ENCODE measurements at places on chromosomes 6 and 20.

DNA sequence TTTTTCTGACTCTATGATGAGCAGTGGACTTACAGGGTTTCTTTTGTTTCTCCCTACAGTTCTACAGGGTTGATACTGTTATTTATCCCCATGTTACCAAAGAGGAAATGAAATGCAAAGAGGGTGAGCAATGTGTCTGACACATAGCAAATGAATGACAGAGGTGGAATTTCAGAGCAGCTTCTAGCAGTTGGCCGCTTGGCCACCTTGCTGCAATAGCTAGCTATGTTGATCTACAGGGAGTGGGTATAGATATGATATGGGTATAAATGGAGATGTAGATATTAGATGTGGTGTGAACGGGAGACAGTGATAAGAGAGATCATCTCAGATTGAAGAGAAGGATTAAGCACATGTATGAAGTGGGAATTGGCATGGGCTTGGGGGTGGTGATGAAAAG lies 10.9 kb upstream of the SLC22A3 start:
- no peak for DNase-seq

DNA sequence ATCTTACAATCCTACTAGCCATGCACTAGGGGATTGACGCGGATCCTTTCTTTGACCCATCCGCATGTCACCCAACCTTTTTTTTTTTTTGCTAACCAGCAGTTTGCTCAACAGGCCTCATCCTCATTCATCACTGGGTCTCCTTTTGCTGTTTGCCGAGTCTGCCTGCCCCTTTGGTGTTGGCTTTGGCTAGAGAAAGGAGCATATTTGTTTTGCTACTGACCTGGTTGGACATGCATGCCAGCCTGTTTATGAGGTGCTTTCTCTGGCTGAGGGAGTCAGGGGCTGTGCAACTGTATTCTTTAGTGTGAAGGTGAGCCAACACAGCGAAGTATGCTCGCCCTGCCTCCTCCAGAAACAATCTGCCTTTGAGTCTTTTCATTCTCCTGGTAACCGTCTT lies 40.2 kb downstream of the E2F3 start:
- no peak for DNase-seq

- peak; percentile 90 for DNase-seq
Observed at GRCh38 chr20:51562332-51563173, 20.0 kb upstream of the NFATC2 start.

GRCh38 chr6:82364087-82365015 lies 734 bp downstream of the TPBG start:
- peak; percentile 64 for DNase-seq

DNA sequence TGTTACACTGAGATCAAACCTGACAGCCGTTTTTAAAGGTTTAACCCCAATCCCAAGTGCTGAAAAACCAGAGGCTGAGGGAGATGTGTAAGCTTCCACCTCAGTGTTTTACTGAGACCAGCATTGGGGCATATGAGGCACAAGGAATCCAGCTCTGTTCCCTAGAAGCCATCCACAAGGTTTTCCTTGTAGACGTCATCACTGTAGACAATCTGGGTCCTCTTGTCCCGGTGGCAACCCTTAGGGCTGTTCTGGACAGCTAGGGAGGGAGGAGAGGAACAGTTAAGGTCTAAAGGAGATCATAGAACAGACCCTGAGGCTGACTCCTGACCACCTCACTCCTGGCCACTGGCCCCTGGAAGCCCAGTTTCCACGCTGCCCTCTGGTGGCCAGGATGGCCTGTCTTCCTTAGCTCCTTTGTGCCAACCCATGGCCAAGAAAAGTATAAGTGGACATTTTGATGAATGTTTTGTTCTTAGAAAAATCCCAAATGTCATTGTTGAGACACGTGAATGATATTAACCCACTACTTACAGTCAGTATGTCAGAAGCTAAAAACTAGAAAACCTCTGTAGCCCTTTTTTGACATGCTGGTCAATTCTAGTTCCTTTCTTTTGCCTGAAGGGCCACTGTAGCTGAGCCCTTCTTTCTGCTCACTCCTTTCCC lies 6.4 kb downstream of the CFB start:
- no peak for DNase-seq

GRCh38 chr6:105875974-105876640 lies 210.0 kb upstream of the PRDM1 start:
- DNase-seq: no peak

DNA sequence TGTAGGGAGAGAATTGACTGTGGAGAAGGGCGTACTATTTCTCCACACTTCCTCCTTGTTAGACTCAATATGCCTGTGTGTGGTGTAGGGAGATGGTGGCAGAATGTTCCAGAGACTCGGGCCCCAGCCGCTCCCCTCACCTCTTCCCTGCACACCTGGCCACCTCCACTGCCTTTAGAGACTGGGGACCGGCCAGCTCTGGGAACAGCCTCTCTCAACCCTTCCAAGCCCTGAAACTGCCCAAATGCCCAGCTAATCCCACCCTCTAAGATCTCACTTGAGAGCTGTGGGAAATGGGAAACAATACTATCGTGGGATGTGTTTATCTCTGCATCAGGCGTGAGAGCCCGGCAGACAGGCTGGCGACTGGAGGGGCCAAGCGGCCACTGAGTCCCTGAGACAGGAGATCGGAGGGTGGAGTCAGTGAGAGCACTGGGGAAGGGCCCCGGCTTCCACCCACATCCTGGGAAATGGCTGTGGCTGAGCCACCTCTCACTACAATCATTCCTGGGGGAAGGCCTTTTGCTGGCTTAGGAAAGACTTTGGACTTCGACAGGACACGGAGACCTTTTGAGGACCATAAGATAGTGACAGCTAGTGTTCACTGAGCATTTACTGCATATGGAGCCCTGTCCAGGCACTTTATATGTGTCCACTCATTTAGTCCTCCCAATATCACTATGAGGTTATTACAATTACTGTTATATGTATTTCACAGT lies 31.0 kb upstream of the MRPS18A start:
- no peak for DNase-seq

- no peak for DNase-seq
Observed at GRCh38 chr6:110826236-110827129, 11.2 kb upstream of the CDK19 start.

GRCh38 chr6:41072836-41073202 lies at the start of gene NFYA:
NFYA (plus strand) TSS chr6:41072974; CDS start chr6:41079090, 6,116 bp downstream.
- DNase-seq: no peak

- no peak for DNase-seq
Observed at GRCh38 chr20:63612276-63612931, 14.5 kb downstream of the GMEB2 start.

GRCh38 chr6:139591075-139591865 lies 216.8 kb upstream of the CITED2 start:
- no peak for DNase-seq

GRCh38 chr20:39109933-39110818 lies 148.0 kb downstream of the DHX35 start:
- no peak for DNase-seq

GRCh38 chr20:53834062-53834442 lies 236.3 kb downstream of the BCAS1 start:
- DNase-seq: no peak

- no peak for DNase-seq
Observed at GRCh38 chr20:58660855-58661597, 9.9 kb downstream of the STX16 start.

- DNase-seq: no peak
Observed at GRCh38 chr6:43639984-43640800, 4.6 kb downstream of the MAD2L1BP start.

GRCh38 chr20:46592580-46593362 lies 42.3 kb upstream of the OCSTAMP start:
- DNase-seq: no peak

GRCh38 chr20:38812182-38812581 lies 6.7 kb downstream of the PPP1R16B start:
- no peak for DNase-seq

GRCh38 chr6:39830444-39830843 lies 38.3 kb downstream of the DAAM2 start:
- no peak for DNase-seq

DNA sequence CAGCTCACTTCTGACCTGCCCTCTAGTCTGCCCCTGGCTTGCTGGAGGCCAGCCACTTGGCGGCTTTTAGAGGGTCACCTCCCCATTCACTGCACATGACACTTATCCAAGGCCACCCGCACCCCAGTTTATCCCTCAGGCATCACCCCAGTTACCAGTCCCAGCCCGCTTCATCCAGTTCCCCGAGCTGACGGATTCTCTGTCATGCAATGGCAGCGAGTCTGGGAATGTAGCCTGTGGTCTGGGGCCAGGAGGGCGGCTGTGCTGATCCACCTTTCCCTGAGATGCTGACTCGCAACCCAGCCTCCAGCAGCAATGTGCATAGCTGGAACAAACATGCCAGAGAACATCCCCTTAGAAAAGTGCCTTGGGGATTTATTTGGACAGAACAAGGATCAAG lies 25.8 kb downstream of the SYNDIG1 start:
- DNase-seq: no peak

DNA sequence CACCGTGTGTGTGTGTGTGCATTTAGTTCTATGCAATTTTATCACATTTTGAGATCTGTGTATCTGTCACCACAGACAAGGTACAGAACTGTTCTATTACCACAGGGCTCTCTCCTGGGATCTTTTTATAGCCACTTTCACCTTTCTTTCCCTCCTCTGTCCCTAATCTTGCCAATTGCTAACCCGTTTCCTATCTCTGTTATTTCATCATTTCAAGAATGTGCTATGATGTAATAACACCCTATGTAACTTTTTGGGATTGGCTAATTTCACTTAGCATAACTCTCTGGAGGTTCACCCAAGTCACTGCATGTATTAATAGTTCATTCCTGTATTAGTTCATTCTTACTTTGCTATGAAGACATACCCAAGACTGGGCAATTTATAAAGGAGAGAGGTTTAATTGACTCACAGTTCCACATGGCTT lies 657.7 kb downstream of the QKI start:
- no peak for DNase-seq

DNA sequence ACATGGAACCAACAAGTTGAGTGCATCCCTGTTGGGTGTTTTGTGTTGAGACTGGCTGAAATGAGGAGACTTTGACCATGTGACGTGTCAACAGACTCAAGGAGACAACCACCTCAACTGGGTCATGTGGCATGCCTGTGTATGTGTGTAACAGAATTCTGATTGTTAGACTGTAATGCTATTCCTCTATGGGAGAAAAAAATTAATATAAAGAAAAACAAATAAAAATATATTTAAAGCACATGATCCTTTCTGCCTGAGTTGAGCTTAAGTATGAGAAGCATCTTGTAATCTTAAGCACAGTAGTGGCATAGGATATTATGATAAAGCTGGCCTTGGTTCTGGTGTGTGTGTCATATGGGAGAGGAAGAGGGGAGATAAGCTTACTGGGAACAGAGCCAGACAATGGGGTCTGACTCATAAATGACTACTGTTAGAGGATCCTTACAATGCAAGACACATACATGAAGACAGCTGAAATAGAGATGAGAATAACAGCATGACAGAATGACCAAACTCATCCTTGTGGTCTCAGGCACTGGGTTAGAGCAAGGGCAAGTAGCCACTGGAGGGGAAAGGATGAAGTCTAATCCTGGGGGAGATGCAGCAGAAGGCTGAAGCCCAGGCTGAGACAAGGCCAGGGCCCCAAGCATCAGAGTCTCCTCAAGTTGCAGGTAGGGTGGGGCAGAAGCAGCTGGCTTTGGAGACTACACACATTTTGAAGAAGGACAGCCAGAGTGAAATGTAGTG lies 9.2 kb downstream of the TP53INP2 start:
- no peak for DNase-seq

GRCh38 chr6:130647246-130647645 lies 180.0 kb upstream of the SMLR1 start:
- no peak for DNase-seq

- no peak for DNase-seq
Observed at GRCh38 chr6:110874880-110875547, 429 bp downstream of the AMD1 start.

- peak; percentile 10 for DNase-seq
Observed at GRCh38 chr6:135451617-135452190, 45.8 kb downstream of the AHI1 start.

- no peak for DNase-seq
Observed at GRCh38 chr6:46979206-46979605, 57.5 kb upstream of the ADGRF5 start.

- DNase-seq: no peak
Observed at GRCh38 chr20:20483328-20483727, 115.4 kb downstream of the INSM1 start.

GRCh38 chr20:15902493-15902892 lies 670.8 kb downstream of the KIF16B start:
- DNase-seq: no peak

DNA sequence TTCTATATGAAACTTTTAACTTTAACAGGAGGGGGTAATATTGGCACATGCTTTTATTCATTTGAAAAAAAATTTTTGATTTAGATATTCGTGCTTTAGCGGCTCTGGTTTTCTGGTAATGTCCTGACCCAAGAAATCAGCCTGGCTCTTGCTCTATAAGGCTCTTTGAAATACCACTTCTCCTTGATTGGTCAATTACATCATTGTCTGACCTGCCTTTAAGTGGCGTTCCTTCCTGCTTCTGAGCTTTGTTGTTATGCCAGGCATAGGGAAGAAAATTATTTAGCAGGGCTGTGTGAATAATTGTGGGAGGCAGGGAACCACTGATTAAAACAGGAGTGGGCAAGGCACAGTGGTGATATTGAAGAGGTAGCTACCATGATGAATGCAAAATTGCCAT lies 3.9 kb downstream of the RNF144B start:
- DNase-seq: no peak

DNA sequence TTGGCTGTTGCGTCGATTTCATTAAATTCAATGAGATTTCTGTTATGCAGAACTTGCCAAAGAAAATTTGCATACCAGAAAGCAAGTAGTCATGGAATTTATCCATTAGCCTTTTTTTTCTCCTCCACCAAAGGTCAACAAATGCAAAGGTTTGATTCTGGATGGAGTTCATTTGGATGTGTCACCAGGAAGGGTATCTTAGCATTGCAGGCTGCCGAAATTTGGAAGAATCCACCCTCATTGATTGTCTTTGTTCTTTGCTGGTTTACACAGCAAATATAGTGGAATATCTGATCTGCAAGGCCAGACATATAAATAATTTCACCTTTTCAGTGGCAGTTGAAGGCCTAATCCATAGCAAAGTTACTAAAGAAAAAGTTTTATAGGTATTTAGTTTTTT lies 229.4 kb upstream of the SLC35B3 start:
- DNase-seq: no peak
